Bone marrow (tissue), 2 donors: ENCODE measurements at places on chromosomes 3 and 15.

- DNase-seq, result no peak
Measured at GRCh38 chr3:102796804-102797203, 362.0 kb downstream of the ZPLD1 start.

- no peak for DNase-seq
Measured at GRCh38 chr3:48564022-48564421, 441 bp upstream of the UCN2 start.

DNA sequence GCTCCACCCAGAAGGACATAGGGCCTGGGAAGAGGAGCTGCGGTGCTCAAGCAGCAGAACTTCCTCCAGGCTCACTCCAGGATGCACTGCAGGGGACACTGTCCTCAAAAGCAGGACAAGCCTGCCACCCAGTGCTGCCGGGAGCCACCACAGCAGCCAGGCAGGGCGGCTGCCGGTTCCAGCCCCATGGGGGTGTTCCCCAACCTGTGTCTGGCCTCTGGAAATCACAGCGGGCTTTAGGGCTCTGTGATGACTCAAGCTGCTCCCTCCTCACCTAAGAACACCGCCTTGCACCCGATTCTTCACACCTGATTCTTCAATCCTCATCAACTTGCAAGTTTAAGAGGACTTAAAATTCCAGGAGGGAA is 71.9 kb upstream of the SLC6A11 start:
- no peak for DNase-seq

DNA sequence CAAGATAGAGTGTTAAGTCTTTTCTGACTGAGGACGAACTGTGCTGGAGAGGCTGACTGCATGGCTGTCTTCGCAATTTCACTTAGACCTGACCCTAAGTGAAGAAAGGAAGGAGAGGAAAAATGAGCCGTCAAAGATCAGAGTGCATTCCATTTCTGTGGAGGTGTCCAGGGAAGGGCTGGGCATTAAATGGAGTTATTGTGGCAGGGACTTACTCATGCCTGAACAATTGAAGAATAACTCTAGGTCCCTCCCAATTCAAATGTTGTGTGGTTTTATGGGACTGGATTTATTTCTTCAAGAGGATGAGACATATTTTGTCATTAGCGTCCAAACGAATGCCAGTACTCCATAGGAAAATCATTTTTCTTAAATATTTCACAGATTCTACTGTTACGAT is 187.3 kb upstream of the CFAP20DC start:
- no peak for DNase-seq

DNA sequence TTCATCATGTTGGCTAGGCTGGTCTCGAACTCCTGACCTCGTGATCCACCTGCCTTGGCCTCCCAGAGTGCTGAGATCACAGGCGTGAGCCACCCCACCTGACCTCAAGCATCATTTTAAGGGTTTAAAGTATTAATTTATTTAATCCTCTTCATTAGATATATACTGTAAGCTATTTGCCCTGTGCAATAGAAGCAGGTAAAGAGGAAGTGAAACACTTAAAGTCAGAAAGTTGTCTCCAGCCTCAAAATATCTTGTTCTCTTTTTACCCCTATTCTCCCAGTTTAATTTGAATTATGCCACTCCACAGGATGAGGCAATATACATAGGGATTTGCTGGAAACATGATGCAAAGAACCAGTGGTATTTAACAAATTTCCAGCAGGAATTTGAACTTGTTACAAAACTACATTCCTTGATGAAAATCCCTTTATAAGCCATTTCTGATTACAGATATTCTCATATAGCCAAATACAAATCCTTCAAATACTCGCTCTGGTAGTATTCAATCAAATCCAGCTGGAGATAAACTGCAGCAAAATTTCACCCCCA is 2.0 kb downstream of the NDUFB5 start:
- no peak for DNase-seq
